Pancreas (tissue), 10 donors: ENCODE measurements at places on chromosomes 13 and 19.
A peak's percentile ranks its signal among the peaks of the same experiment; 100 is the strongest.

DNA sequence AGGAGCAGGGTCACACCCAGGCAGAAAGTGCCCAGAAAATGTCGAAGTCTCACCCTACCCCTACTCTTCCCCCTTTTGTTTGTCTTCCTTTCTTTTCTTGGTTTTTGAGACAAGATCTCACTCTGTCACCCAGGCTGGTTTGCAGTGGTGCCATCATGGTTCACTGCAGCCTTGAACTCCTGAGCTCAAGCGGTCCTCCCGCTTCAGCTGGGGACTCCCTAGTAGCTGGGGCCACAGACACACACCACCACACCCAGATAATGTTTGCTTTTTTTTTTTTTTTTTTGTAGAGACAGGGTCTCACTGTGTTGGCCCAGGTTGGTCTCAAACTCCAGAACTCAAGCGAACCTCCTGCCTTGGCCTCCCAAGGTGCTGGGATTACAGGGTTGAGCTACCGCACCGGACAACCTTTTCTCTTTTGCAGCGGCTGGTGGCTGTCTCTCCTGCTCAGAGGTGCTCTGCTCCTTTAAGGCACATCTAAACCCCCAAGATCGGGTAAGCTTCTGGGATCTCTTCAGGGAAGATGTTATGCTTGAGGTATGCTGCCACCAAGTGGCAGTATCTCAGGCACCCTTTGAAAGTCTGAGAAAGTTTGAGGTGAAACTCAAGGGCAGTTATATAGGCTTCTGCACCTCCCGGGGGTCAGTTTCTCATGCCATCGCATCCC, 22.4 kb upstream of the EBI3 start:
- no peaks in the 10 kb centered on the region for H3K27me3 ChIP-seq
- no peak overlapping the region for H3K27ac ChIP-seq
- H3K4me3 ChIP-seq, result no peak overlapping the region

- no peaks in the 10 kb centered on the region for H3K4me1 ChIP-seq
- no peak overlapping the region for H3K27ac ChIP-seq
- peaks cover 6% of the 10 kb centered on the region for H3K27me3 ChIP-seq
- peak; percentile 52 for DNase-seq
- no peak overlapping the region for H3K4me3 ChIP-seq
Measured at GRCh38 chr13:57624565-57625435, 6.7 kb upstream of the PCDH17 start.

GRCh38 chr13:96984051-96984508, 10.2 kb downstream of the OXGR1 start:
- no peaks in the 10 kb centered on the region for H3K27me3 ChIP-seq
- peak overlapping the region; percentile 15 for H3K4me3 ChIP-seq
- H3K27ac ChIP-seq, result peak overlapping the region; percentile 63
- DNase-seq, result peak; percentile 49

- H3K27ac ChIP-seq, result no peak overlapping the region
- H3K36me3 ChIP-seq, result peaks cover 16% of the 10 kb centered on the region
- H3K4me1 ChIP-seq, result no peaks in the 10 kb centered on the region
- no peak overlapping the region for H3K4me3 ChIP-seq
- H3K27me3 ChIP-seq, result no peaks in the 10 kb centered on the region
- DNase-seq, result no peak
Measured at GRCh38 chr19:5891938-5892771, 11.4 kb downstream of the NDUFA11 start.

DNA sequence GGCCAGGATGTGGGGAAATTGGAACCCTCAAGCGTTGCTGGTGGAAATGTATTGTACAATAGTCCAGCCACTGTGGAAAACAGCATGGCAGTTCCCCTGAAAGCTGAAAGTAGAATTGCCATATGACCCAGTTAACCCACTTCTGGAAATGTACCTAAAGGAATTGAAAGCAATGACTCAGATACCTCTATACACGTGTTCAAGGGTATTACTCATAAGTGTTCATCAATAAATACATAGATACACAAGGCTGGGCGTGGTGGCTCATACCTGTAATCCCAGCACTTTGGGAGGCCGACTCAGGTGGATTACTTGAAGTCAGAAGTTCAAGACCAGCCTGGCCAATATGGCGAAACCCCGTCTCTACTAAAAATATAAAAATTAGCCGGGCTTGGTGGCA, 71.9 kb upstream of the IRS2 start:
- no peaks in the 10 kb centered on the region for H3K27me3 ChIP-seq
- H3K4me3 ChIP-seq, result no peak overlapping the region
- H3K36me3 ChIP-seq, result no peaks in the 10 kb centered on the region
- H3K27ac ChIP-seq, result no peak overlapping the region

DNA sequence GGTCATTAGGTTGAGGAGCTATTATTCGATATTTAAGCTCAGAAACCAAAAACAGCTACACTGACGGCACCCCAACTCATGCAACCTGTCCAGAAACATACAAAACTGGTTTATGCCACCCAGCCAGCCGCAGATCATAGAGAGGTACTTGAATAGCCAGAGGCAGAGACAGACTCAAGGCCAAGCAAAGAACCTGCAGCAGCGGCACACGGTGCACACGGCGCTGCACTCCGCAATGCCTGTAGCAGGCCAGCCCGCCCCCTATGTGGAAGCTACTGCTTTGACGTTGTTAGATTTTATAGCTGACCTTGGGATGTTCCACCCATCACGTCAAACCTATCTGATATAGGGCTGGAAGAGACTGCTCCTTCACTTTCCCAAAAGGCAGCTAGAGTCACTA, 11.9 kb upstream of the DHRS12 start:
- no peak overlapping the region for H3K4me3 ChIP-seq
- H3K27ac ChIP-seq, result no peak overlapping the region
- no peaks in the 10 kb centered on the region for H3K27me3 ChIP-seq
- peaks cover 4% of the 10 kb centered on the region for H3K4me1 ChIP-seq
- no peaks in the 10 kb centered on the region for H3K36me3 ChIP-seq
- DNase-seq, result no peak
